ENCODE measurements at places on chromosomes 5 and 9.

DNA sequence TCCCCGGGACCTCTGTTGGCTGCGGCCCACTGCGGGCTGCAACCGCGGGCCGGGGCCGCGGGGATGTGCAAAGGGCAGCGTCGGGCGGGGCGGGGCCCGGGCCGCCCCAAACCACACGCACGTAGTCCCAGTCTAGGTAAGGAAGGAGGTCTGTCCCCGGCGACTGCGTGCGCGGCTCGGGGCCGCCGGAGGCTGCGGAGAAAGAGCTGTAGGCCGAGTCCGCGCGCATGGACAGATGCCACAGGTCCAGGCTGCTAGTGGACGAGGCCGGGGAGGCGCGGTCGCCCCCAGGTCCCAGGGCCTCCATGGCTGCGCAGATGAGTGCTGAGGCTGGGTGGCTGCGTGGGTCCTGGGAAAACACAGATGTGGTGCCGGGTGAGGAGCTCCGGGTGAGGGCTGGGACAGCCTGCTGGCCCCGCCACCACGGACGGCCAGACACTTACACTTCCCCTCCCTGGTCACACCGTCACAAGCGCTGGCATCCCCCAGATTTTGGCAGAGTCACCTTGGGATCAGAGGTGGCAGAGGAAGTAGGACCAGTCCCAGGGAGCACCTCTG, 4.5 kb downstream of the SHROOM1 start:
- peak; percentile 50 for DNase-seq

- no peak for DNase-seq
Observed at GRCh38 chr5:166899343-166899742, 1392.1 kb upstream of the WWC1 start.

GRCh38 chr9:20361656-20362570, 260.4 kb downstream of the MLLT3 start:
- DNase-seq, result no peak

GRCh38 chr5:79529110-79529509, 15.2 kb upstream of the HOMER1 start:
- DNase-seq, result no peak

GRCh38 chr9:73962792-73963191, 534.3 kb upstream of the RORB start:
- DNase-seq, result no peak

GRCh38 chr9:5949103-5949699, 58.5 kb downstream of the MLANA start:
- DNase-seq, result peak; percentile 34

- DNase-seq, result no peak
Observed at GRCh38 chr9:114048533-114049415, 29.3 kb downstream of the AMBP start.

- DNase-seq, result no peak
Observed at GRCh38 chr5:96736937-96737336, 70.8 kb downstream of the ERAP1 start.

GRCh38 chr9:134245179-134245578, 80.8 kb upstream of the RNU6ATAC start:
- DNase-seq, result no peak

- no peak for DNase-seq
Observed at GRCh38 chr5:78004559-78004958, 228.4 kb upstream of the TBCA start.
